ENCODE measurements at places on chromosomes 13 and 19.

DNA sequence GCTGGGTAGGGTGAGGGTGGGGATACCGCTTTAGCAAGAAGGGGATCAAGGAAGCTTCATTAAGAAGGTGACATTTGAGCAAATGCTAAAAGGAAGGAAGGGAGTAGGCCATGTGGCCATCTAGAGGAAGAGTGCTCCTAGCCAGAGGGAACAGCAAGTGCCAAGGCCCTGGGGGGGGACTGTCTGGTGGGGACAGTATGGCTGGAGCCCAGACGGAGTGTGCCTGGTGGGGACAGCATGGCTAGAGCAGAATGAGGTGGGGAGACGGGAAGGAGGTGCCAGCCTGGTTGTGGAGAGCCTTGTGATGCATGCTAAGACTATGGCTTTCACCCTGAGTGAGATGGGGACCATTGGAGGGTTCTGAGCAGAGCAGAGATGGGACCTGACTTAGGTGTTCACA lies 2.1 kb upstream of the TGFB1 start:
- no peak for DNase-seq

GRCh38 chr19:28429356-28429755 lies 783.6 kb downstream of the UQCRFS1 start:
- DNase-seq: no peak

- no peak for DNase-seq
Observed at GRCh38 chr19:19347401-19348110, 26.9 kb downstream of the MAU2 start.

DNA sequence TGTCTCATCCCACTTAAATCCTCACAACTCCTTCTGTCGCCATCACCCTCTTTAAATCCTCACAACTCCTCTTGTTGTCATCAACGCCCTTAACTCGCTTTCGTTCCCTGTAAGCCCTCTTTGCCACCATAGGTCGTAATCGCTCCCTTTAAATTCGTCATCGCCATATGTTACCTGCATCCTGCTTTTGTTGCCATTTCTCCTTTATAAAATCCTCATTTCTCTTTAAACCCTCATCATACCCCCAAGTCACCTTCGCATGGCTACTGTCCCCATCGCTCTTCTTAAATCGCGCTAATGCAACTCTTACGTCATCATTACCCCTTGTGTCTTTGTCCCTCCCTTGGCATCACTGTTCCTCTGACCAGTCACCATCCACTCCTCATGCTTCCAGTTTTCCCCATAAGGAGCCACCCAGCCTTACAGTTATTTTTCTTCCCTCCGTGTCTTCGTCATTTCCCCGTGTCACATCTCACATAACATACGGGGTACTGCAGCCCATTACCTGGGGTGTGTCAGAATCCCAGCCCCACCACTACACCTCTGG lies 539 bp downstream of the PLD3 start:
- no peak for DNase-seq

DNA sequence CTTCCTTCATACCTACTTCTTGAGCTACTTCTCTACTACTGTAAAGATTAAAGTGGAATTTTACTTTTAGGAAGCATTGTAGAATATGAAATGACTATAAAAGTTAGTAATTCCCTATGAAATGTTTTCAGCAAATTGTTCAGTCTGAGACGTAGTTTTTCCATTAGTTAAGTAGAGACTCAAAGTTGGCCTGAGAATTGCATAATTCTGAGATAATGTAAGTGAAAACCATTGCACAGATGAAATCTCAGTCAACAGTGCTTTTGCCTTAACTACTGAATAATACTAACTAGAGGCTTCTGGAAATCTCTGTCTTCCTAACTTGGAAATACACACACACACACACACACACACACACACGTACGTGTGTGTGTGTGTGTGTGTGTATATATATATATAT lies 125.9 kb downstream of the FGF14 start:
- no peak for DNase-seq

- no peak for DNase-seq
Observed at GRCh38 chr19:20079476-20079875, 1.7 kb downstream of the ZNF90 start.

- DNase-seq: no peak
Observed at GRCh38 chr19:50943074-50943828, 9.6 kb downstream of the KLK5 start.

GRCh38 chr13:98083936-98084335 lies 59.0 kb upstream of the FARP1 start:
- no peak for DNase-seq

DNA sequence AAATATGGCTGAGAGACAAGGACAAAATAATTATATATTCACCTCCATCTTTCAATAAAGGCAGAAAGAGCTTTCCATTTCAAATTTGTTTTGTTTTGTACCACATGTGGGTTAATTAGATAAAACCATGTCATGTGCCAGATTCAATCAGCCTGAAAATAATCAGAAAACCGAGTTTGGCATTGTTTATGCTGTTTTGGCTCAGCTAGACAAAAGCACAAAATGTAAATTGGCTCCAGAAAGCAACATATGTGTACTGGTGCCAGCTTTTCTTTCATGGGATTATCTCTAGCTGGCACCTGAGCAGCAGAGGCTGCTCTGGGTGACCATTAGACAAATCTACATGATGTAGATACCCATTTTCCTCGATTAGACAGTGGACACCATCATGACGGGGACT lies 9.2 kb upstream of the DNAJC15 start:
- DNase-seq: no peak

- no peak for DNase-seq
Observed at GRCh38 chr13:110802260-110802659, 88.8 kb downstream of the ING1 start.

GRCh38 chr19:20164456-20164855 lies 2.6 kb upstream of the ZNF486 start:
- no peak for DNase-seq

DNA sequence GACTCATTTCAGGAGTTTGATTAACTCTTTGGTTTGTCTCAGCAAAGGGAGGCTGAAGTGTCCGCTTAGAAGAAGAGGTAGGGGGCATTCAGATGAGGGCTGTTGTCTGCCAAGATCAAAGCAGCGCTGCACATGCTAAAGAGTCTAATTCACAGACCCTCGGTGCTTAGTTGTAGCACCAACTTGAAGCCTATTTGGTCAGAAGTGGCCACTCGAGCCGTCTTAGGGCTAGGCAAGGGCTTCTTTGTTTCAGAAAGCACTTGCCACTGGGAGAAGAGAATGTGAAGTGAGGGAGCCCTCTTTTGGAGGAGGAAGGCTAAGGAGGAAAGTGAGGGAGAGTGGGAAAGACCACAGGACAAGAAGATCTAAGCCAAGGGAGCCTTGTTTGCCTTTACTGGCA lies 313.4 kb upstream of the TMTC4 start:
- DNase-seq: peak; percentile 9

- no peak for DNase-seq
Observed at GRCh38 chr19:20247016-20247683, 80.1 kb downstream of the ZNF486 start.

DNA sequence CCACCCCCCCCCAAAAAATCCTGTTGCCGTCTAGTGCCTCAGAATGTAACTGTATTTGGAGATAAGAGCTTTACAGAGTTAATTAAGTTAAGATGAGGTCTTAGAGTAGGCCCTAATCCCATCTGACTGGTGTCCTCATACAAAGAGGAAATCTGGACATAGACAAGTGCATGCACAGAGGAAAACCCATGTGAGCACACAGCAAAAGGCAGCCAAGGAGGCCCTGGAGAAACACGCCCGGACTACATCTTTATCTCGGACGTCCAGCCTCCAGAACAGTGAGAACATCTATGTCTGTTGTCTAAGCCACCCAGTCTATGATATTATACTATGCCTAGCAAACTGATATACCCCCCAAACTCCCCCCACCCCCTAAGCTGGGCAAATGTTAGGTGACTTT lies 193.8 kb downstream of the KATNAL1 start:
- no peak for DNase-seq

- DNase-seq: no peak
Observed at GRCh38 chr13:43573802-43574514, 212.8 kb downstream of the ENOX1 start.

DNA sequence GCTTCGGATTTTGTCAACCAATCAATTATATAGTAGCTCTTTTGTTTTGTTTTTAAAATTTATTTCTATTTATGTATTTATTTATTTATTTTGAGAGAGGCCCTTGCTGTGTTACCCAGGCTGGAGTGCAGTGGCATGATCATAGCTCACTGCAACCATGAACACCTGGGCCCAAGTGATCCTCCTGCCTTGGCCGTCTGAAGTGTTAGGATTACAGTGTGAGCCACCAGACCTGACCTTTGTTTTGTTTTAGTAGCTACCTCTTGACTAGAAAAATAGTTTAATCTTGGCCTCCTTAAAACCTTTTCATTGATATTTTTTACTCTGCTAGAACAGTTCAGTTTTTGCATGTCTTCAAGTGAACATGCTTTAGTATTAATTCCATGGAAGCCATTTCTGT lies 15.1 kb downstream of the GARRE1 start:
- DNase-seq: no peak

DNA sequence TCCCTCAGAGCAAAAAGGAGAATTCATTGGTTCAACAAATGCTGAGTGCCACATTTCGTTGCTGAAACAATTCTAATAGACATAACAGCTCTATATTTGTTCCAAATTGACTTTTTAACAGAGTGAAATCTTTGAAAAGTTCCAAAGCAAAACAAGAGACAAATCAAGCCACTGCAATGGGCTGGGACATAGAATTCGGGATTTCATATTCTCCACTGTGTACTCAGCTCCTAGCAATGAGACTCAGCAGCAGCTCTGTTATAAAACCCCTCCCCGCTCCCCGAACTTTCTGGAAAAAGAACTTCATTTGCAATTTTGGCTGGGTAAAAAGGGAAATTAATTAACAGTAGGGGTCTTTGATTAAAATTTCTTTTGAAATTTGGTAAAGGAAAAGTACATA lies 11.3 kb downstream of the RFX2 start:
- DNase-seq: no peak

DNA sequence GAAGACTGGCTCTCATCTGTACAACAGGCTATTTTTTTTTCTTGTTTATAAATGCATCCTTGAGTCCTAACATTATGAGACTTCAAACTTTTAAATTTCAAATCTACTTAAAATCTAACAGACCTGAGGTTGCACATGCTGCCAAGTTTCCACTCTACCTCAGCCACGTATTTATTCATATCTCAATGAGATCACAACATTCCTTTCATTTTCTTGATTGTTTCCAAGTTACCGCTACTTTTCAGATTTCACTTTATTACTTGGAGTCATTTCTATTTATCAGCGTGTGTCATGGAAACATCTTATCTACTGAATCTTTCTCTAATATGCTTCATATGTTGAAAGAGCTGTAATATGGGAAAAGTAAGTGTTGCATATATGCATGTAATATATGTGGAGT lies 1257.5 kb upstream of the ATXN8OS start:
- peak; percentile 36 for DNase-seq

DNA sequence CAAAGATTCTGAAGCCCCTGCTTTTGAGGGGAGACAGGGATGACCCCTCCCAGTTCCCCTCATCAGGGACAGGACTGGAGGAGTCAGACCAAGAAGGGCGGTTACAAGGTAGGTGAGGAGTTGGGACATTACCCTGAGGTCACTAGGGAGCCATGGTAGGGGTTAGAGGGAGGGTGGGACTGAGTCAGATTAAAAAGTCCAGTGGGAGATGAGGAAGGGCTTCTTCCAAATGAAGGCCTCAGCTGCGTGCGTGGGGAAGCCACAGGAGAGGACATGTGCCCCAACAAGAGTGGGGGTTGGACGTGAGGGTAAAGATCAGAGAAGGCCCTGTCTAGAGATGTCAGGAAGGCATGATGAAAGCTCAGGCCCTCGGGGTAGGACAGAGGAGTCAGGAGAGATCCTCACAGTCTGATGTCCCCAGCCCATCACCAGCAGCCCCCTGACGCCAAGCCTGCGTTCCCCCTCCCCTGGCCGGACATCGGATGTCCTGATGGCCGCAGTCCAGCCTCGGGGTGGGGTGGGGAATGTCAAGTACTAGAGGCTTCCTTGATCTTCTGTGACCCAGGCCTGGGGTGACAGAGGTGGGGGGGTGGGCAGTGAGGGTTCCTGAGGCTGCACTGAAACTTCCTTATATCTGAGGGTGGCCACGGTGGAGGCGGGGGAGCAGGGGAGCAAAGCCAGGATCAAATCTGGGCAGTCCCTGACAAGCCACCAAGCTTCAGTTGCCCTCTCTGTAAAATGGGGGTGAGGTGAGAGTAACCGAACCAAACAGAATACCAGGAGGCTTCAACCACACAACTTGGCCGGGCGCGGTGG lies 6.5 kb upstream of the MFSD12 start:
- no peak for DNase-seq

GRCh38 chr13:27551562-27551961 lies 68.8 kb downstream of the LNX2 start:
- DNase-seq: no peak

DNA sequence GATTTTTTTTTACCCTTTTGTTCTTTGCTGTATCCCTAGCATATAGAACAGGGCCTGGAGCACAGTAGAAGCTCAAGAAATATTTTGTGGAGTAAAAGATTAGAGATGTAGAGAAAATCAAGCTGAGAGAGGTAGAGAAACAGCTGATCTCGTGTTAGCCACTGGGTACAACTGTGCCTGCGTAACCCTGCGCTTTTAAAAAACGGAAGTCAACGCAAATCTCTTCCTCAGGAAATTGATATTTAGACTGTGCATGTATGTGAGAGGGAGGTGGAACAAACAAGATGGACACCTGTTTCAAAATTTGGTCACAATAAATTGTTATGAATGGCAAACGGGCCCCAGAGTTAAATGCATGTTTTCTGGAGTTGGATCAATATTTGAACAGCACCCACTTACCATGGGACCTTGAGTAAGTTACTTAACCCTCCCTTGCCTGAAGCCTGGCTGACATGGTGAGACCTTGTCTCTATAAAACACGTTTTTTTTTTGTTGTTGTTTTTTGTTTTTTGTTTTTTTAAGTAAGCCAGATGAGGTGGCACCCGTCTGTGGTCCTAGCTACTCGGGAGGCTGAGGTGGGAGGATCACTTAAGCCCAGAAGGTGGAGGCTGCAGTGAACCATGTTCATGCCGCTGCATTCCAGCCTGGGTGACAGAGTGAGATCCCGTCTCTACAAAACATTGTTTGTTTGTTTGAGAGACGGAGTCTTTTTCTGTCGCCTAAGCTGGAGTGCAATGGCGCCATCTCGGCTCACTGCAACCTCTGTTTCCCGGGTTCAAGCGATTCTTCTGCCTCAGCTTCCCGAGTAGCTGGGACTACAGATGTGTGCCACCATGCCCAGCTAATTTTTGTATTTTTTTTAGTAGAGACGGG lies 3.3 kb upstream of the EPOR start:
- no peak for DNase-seq

- DNase-seq: no peak
Observed at GRCh38 chr19:46193678-46194077, 35.9 kb upstream of the IGFL1 start.

- no peak for DNase-seq
Observed at GRCh38 chr13:75782985-75783384, 146.9 kb downstream of the LMO7 start.

DNA sequence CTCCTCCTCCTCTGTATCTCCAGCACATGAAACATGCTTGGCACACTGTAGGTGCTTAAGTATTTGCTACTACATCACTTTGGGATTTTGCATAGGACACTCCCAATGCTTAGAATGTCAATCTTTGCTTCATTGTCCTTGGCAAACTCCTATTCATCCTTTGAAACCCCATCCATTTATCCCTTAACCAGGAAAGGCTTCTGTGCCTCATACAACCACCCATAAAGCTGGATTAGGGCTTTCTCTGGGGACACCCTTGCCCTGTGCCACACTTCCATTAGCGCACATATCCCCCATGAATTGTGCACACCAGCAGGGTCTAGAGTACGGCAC lies 5.8 kb upstream of the EPS8L1 start:
- no peak for DNase-seq

- DNase-seq: no peak
Observed at GRCh38 chr19:45078390-45079062, 534 bp upstream of the GEMIN7 start.

- DNase-seq: no peak
Observed at GRCh38 chr19:29672933-29673336, 7.7 kb downstream of the PLEKHF1 start.
